Naive thymus-derived CD4-positive, alpha-beta T cell (primary cell): ENCODE measurements at places on chromosomes 7 and 10. TPM values are rescaled to one million over a fixed set of nuclear protein-coding genes. Genes with fewer than 3 reads are reported as not detected.

CFAP43 gene
- total RNA-seq, result not detected

DNA sequence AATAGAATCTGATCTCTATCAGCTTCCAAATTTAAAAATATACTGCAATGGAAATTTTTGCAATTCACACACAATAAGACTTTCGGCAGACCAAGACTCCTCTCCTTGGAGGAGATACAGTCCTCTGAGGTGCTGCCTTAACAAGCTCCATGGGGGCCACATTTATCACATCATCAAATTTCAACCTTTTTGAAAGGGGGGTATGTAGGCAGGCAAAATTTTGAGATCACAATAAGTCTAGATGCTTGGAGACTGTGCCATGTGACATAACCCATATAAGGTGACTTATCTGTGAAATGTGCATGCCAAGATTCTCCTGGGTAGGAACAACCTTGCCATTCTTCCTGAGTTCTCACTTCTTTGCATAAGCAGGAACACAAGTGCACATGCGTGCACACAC lies at the start of gene OR2A12:
Gene OR2A12, plus strand, starts transcription at position 301 of the 400 bp plus-strand sequence. CDS start 8,830 bp downstream, outside the sequence.
- no peak for DNase-seq

- DNase-seq, result no peak
Observed at GRCh38 chr7:12320987-12321647, 82.5 kb downstream of the VWDE start.

VSIR gene
- 101 TPM for total RNA-seq

DNA sequence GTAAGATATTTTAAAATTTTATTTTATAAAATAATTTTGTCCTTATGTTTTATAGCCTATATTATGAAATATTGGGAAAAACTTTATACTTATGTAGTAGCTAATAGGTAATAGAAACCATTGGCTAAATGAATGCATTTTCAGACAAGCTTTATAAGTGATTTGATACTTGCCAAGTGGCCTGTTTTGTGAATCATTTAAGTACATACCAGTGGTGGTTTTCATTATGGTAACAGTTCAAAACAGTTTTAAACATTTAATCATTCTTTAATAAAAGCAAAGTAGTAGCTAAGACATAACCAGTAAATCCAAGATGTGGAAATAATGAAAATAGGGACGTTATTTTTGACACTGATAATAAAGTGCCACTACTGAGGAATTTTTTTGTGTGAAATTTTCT lies 182.2 kb downstream of the PHF14 start:
- DNase-seq, result no peak

GRCh38 chr7:9023675-9024294 lies 590.4 kb downstream of the NXPH1 start:
- DNase-seq, result no peak

EPHA1 gene
- total RNA-seq, result 33.6 TPM

DNA sequence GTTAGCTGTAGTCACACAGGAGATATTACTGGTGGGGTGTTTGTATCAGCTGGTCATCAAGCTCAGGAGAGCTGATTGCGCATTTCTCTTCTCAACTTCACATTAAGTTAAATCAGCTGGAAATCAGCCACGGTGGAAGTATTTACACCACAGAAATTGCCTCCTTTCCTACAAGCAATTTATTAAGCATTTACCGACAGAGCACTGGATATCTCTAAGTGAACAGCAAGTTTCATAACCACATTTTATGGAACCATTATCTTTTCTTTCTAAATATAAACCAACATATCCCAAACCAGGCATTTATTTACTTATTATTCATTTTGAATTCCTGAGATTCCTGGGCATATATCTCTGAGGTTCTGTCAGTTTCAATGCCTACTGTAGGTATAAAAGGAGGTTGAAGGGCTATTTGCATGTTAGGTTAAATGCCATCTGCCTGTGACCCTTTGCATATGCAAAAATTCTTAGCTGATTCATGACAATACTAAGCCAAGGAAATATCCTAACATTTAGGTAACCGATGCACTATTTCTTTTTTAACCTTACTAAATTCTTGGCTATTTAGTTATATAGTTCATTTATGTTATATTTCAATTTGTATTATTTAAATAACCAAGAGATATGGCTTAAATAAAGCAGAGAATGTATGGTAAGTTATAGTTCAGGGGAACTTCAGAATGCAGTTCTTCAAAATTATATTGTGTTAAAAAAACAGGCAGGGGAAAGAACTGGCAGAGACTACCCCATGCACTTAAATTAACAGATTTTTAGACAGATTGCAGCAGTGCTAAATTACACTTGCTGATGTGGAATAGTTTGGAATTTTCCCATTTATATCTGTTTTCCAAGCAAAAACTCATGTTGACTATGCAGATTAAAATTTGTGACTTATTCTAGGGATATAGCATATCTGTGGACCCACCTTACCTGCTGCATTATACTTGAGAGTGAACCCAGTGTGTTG lies 56.8 kb downstream of the DYNC1I1 start:
- DNase-seq, result no peak

DNA sequence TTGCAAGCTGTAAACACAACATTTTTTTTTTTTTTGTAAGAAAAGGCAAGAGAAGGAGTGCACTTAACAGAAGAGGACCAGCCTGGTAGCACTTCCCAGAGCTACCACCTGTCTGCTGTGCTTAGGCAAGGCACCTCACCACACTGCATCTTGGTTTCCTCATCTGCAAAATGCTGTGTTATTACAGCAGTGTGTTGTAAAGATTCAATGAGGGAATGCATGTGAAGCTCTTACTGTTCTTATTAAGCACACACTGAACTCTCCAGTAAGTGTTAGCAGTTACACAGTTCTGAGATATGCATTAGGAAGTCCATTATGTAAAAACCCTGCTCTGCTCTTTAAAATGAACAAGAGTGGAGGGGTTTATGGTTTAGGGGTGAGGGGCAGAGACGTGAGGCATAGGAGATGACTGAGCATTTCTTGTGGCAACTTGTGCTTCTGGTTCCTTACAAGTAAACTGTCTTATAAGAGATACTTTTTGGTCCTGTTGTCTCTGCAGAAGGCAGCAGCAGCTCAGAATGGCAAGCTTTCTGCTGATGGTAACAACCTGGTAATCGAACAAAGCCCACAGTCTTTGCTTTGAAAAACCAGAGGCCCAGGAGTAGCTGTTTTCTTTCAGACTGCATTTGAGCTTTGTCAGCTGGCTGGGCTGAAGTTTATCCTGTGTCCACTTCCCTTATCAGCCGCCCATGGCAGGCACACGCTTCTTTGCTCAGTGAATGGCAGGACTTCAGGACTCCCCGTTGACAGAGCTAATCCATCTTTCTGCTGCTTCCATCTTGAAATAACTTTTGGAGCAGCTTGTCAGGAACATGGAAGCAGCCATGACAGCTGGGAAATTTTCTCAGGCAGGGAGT lies 98.8 kb upstream of the BMPER start:
- no peak for DNase-seq

DNA sequence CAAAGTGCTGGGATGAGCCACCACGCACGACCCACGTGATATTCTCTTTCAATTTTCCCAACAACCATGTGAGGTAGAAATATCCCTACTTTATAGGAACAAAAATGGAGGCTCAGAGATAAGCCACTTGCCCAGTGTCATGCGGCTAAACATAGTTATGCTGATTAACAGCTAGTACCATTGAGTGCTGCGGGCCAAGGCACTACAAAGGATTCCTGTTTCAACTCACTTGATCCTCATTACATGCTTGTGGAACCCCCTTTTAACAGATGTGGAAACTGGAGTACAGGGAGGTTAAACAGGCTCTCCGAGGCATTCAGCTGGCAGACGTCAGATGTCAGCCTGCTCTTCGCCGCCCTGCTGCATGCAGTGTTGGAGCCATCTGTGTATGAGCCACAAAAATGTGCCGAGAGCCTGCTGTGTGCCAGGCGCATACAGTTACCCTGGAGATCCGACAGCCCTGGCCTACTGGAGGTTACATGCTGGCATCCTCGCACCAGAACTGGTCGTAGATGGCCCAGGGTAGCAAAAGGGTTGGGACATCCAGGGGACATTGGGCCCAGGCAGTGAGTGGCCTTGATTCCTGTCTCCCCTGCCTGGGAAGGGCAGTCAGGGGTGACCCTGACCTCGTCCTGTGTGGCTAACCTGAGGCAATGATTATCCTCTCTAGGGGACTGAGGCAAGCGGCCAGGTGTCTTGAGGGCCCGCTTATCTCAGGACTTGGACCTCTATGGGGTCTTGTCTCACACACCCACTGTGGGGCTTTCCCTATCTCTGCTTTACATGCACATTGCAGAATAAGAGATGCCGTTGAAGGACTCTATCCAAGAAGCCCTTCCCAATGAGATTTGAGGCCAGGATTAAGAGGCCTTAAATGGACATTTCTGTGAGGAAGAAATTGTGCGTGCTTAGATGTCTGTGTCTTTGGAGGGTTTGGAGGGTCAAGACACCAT lies 18.5 kb upstream of the SRGN start:
- no peak for DNase-seq

DNA sequence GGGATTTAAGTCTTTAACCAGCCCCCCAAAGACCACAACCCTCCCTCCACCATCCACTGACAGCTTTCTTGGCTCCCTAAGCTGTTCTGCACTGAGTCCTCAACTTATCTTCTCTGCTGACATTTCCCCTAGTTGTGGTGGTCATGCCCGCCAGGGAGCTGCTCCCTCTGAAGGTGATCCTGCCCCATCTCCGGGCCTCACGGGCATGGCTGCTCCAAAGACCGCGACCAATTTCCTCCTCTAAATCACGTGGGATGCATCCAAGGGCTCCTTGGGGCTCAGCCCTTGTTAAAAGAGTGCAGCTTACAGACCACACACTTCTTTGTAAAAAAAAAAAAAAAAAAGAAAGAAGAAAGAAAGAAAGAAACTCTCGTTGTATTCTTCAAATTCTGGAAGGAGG lies 27.1 kb upstream of the KLF6 start:
- DNase-seq, result no peak

- DNase-seq, result no peak
Observed at GRCh38 chr7:7884855-7885254, 83.7 kb upstream of the GLCCI1 start.

DNA sequence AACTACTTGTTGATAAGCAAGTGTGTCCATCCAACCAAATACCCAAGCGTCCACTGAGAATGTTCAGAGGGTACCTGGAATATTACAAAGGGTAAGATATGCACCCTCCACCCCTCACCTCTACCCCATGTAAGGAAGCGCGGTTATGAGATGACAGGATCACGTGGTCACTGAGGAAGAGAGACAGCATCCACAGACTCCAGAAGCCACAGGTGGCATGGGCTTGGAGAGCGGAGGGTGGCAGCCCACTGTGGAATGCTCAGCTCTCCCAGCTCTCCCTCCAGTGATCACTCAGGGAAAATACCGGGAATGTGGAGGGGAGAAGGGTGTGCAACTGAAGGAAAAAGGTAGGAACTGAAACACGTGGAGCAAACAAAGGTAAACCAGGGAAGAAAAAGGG lies 25.7 kb downstream of the SFMBT2 start:
- DNase-seq, result no peak

ZNF239 gene
- total RNA-seq, result 8.5 TPM

OR6V1 gene
- total RNA-seq, result not detected

DNA sequence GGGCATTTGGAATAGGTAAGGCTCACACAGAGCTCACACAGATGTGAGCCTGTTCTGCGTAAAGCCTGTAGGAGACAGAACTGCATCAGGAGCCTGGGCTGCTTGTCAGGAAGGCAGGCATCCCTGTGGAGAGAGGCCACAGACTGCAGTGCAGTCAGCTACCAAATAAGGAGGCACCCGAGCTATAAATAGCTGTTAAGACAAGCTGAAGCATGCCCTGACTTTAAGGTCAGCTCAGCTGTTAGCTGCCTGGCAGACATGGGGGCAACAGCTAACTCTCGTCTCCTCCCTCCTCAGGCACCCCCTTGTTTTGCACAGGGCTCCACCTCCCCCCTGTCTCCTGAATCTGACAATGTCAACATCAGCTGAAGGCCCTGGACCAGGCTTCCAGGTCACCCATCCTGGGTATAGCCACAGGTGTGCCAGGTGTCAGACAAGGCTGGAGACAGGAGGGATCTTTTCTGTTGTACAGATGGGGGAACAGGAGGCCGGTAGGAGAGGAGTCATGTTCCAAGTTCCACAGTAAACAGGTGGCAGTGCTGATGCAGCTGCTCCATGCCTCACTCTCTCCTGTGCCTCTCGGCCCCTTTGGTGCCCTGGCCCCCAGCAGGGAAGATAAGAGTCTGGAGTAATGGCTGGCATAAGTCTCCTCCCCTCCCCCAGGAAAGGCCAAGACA lies 27.6 kb upstream of the MKRN1 start:
- no peak for DNase-seq

DNA sequence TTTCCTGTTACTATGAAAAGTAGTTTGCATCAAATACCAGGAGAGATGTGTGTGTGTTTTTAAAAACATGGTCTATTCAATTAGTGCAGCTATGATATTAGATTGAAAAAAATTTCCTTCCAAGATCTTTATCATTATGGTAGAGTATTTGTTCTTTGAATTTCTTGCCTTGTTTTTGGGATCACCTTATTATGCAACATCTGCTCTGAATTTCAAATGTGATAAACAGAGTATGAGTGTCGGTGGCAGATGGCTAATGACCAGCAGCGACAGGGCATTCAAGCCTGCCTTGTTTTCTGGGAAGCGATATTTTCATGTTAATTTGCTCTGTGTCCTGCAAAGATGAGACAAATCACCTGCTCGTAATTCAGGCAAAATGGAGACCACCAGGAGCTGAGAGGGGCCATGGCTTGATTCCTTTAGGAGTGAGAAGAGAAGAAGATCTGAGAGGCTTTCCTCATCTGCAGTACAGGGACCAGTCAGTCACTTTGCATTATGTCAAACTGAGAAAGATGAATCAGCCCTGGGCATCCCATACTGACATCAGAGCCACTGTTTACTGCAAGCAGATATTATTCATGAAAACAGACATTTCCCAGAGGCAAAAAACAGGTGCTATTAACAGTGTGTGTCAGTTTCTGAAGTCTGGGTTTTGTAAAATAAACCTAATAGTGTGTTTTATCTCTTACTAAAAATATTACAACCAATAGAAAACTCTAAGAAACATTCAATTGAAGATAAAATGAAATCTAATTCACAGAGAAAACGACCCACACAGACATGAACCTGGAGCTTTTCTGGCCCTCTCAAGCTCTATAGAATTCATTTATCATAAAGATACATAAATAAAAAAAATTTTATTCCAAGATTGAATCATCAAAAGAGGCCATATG lies 67.6 kb downstream of the CDK6 start:
- no peak for DNase-seq

DNA sequence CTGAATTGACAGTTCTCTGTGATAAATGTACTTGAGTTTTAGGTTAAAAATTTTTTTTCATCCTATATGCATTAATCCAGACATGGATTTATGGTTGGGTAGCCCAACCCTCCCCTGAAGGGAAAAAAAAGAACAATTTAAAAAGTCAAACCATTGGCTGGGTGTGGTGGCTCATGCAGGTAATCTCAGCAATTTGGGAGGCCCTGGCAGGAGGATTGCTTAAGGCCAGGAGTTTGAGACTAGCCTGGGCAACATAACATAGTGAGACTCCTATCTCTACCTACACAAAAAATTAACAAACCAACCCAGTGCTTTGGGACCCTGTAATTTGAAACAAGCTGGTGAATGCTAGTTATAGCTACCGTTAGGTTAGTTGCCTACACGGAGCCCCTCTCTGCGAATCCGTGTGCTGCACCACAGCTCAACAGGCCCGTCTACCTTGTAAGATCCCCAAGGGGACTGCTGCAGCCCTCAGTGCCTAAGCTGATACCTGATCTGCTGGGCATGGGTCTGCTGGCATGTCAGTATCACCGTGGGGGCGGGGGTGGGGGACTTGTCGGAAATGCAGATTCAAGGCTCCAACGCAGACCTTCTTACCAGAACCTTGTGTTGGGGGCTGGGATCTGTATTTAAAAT lies 32.8 kb downstream of the TSPAN14 start:
- no peak for DNase-seq

PRKG1 gene
- total RNA-seq, result not detected

- no peak for DNase-seq
Observed at GRCh38 chr7:111878785-111879184, 316.5 kb upstream of the IMMP2L start.

MSMB gene
- total RNA-seq, result not detected

MMP21 gene
- total RNA-seq, result 0.40 TPM
